ENCODE measurements at places on chromosomes 11 and 22.

DNA sequence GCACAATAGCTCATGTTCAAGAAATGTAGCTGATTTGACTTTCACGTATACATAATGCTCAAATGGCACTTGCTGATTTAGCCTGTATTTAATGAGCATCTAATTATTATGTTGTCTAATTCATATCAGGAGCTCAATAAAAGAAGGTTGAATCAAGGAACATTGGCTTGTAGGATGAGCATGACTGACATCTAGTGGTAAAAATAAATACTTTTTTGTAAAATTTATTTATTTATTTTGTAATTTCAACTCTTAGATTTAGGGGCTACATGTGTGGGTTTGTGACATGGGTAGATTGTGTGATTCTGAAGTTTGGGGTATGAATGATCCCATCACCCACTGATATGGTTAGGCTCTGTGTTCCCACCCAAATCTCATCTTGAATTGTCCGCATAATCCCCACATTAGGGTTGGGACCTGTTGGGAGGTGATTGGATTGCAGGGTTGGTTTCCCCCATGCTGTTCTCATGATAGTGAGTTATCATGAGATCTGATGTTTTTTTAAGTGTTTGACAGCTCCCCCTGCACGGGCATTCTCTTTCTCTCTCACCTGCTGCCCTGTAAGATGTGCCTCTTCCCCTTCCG is 1.7 kb upstream of the OR52E5 start:
- no peak overlapping the region for H3K4me3 ChIP-seq
- no peaks in the 10 kb centered on the region for H3K36me3 ChIP-seq
- no peaks in the 10 kb centered on the region for H3K4me1 ChIP-seq
- H3K27me3 ChIP-seq, result peaks cover 5% of the 10 kb centered on the region
- DNase-seq, result no peak
- no peak overlapping the region for H3K27ac ChIP-seq

- no peaks in the 10 kb centered on the region for H3K36me3 ChIP-seq
- H3K27me3 ChIP-seq, result no peaks in the 10 kb centered on the region
- H3K4me3 ChIP-seq, result no peak overlapping the region
- H3K4me1 ChIP-seq, result peaks cover 2% of the 10 kb centered on the region
Observed at GRCh38 chr22:21726650-21727049, 8.9 kb downstream of the YPEL1 start.

GRCh38 chr11:112211536-112211935 is 14.7 kb upstream of the PTS start:
- H3K36me3 ChIP-seq, result no peaks in the 10 kb centered on the region
- H3K27me3 ChIP-seq, result peaks cover 4% of the 10 kb centered on the region
- H3K4me1 ChIP-seq, result peaks cover 17% of the 10 kb centered on the region
- H3K27ac ChIP-seq, result no peak overlapping the region
- no peak overlapping the region for H3K4me3 ChIP-seq
- DNase-seq, result peak; percentile 24

- DNase-seq, result peak; percentile 53
- no peak overlapping the region for H3K27ac ChIP-seq
- no peaks in the 10 kb centered on the region for H3K36me3 ChIP-seq
- H3K27me3 ChIP-seq, result no peaks in the 10 kb centered on the region
Observed at GRCh38 chr11:10653946-10654810, 39.4 kb downstream of the IRAG1 start.

DNA sequence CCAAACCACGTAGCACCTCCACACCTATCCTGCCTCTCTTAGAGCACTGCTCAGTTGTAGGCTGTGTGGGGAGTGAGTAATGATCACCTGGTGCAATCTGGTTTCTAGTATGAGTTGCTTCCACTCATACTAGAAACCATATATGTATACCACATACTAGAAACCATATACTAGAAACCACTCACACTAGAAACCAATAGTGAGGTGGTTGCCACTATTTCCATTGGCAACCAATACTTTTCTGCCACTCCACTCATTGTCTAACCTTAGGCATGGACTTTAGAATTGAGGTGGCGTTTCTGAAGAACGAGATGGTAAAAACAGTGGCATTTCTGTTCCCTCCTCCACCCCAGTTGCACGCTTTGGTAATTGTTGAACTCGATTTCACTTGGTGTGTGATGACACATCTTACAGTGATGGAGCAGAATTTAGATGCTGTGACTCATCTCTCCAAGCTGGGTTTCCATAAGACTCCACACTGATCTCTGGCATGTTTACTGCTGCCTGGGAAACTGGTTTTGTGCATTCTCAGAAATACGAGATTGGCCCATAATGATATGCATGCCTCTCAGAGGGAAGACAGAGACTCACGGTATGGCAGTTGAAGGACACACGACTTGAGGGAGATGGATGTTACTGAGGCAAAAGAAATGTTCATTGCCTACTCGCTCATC is 82.9 kb downstream of the KIRREL3 start:
- H3K36me3 ChIP-seq, result no peaks in the 10 kb centered on the region
- no peak overlapping the region for H3K4me3 ChIP-seq
- DNase-seq, result peak; percentile 51

All from activated CD4-positive, alpha-beta T cell treated with anti-CD3 and anti-CD28 coated beads for 36 hours (primary cell).